ENCODE measurements at places on chromosomes 2 and 18.

DNA sequence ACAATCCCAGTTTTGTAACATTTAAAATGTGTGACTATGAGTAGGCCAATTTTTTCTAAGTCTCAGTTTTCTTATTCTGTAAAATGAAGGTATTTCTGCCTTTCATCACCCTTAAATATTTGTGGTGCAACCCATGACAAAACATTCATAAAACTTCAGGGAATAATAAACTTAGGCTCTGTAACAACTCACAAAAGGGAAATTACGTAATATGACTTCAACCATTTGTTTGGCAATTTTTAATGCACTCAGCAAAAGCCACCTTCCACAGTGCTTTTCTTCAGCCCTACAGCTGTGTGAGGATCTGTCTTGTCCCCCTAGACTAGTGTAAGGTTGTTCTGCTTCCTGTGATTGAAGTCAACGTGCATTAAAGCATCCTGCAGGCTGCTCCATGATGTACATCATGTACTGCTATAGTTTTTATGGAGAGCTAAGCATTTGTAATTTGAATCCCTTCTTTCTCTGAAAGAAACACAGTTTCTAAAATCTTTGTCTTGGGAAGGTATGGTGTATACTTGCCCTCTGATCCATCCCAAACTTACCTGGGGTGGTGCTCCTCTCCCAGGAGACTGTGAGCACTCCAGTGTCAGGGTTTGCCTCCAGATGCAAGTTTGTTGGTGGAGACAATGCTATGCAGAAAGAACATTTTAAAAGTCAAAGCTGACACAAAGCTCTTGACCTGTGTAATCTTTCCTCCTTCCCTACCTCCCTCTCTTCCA, 39.1 kb downstream of the FN1 start:
- DNase-seq = peak; percentile 69

GRCh38 chr2:178250429-178250828, 56.1 kb downstream of the OSBPL6 start:
- DNase-seq = no peak

DNA sequence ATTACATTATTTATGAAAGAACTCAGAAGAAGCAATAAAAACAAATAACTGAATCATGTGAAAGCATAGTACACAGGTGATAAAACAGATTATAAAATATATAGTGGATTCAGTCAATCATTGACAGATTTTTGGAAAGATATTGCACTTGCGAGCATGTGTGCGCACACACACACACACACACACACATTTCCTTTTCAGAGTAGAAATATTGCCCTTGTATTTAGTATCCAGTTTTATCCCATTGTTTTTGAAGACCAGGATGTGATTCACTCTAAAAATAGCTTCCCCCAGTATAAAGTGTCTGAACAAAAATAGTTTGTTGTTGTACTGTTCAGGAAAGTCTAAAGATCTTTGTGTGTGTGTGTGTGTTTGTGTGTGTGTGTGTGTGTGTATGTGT, 145.5 kb downstream of the CALCRL start:
- no peak for DNase-seq

GRCh38 chr2:119753041-119753929, 6.4 kb upstream of the PTPN4 start:
- no peak for DNase-seq

- DNase-seq = no peak
These were observed 7.5 kb upstream of the STAMBP start for GRCh38 chr2:73821227-73821626.

DNA sequence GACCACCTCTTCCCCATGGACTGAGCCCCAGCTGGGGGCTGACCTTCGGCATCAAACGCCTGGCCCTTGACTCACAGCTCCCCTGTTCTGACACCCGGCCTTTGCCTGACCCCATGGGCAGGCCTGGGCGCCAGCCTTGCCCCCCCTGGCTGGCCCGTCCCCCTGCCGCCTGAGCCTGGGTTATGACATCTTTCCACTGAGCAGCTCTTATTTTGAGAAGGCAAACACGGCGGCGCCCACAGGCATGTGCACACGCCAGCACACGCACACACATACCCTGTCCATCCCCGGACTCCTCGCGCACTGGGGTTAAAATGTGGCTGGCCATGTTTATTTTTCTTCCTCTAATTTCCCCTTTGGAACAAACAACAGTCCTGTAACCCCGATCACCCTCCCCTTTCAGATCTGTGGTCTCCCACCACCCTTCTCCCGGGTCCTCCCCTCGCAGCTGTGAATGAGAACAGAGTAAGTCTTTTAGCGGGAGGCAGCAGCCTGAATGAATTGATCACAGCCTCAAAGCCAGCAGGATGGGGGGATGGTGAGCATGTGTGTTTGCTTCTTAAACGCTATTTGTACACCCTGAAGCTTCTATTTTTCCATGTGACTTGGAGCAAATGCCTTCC, 11.8 kb upstream of the ATOH8 start:
- no peak for DNase-seq

- DNase-seq = no peak
These were observed 17.2 kb upstream of the NMI start for GRCh38 chr2:151306621-151307020.

GRCh38 chr2:137208431-137208891, 443.1 kb downstream of the THSD7B start:
- no peak for DNase-seq
